ENCODE measurements at places on chromosomes 1 and 21. TPM values are rescaled to one million over a fixed set of nuclear protein-coding genes. Genes with fewer than 3 reads are reported as not detected.
A peak's percentile ranks its signal among the peaks of the same experiment; 100 is the strongest.

- no peak overlapping the region for H3K27ac ChIP-seq
- DNase-seq, result no peak
- peaks cover 55% of the 10 kb centered on the region for H3K27me3 ChIP-seq
These were observed 1.3 kb upstream of the ENAH start for GRCh38 chr1:225654277-225654597.

DNA sequence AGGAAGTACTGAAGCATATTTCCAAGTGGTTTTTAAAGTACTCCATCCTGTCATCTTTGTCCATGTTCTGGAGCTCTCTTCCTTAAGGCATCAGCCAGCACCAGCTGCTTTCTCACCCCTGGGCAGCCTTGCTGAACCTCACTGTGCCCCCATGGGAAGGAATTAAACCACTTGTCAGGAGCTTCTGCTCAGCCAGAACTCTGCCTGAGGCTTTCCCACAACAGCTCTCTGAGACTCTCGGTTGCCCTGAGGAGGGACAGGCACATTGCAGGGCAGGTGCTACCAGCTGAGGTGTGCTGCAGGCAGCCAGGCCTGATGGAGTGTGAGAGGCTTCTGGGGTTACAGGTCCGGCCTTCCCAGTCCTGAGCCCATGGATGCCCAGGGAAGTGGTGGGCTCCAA is 30.9 kb downstream of the FAM163A start:
- H3K27ac ChIP-seq, result no peak overlapping the region
- H3K27me3 ChIP-seq, result peaks cover 3% of the 10 kb centered on the region
- no peaks in the 10 kb centered on the region for H3K4me1 ChIP-seq
- no peaks in the 10 kb centered on the region for H3K36me3 ChIP-seq

Gene TOR1AIP2
- 57.5 TPM for total RNA-seq

- no peaks in the 10 kb centered on the region for H3K36me3 ChIP-seq
- H3K4me1 ChIP-seq, result peaks cover 3% of the 10 kb centered on the region
- no peak for DNase-seq
- H3K27ac ChIP-seq, result no peak overlapping the region
- no peaks in the 10 kb centered on the region for H3K27me3 ChIP-seq
These were observed 249.7 kb downstream of the RHOU start for GRCh38 chr1:228984646-228985631.

Gene PGBD5
- not detected for total RNA-seq

Gene PPIAL4G
- total RNA-seq, result 0.09 TPM

Gene NDC1
- total RNA-seq, result 39.7 TPM

Gene ZNF644
- total RNA-seq, result 57.7 TPM

- no peaks in the 10 kb centered on the region for H3K27me3 ChIP-seq
- H3K4me1 ChIP-seq, result peaks cover 43% of the 10 kb centered on the region
- H3K27ac ChIP-seq, result no peak overlapping the region
- no peak overlapping the region for H3K4me3 ChIP-seq
These were observed 52.1 kb downstream of the CD34 start for GRCh38 chr1:207858806-207859205.

DNA sequence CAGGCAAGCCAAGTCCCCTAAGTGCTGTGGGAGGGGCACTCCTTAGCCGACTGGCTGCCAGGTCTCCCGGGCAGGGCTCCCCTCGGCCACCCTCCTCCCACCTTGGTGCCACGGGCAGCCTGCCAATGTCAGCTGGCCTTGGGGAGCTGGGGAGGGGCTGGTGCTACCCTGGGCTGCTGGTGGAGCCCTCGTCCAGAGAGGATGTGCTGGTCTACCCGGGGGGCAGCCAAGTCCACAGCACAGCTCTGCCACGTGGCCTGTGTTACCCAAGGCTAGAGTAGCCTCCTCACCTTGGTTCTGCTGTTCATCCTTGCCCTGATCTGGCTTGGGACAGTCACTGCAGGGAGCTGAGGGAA is 42.9 kb downstream of the CRYAA start:
- no peak overlapping the region for H3K27ac ChIP-seq
- no peaks in the 10 kb centered on the region for H3K4me1 ChIP-seq
- no peak for DNase-seq
- H3K4me3 ChIP-seq, result no peak overlapping the region
- no peaks in the 10 kb centered on the region for H3K36me3 ChIP-seq
- H3K27me3 ChIP-seq, result no peaks in the 10 kb centered on the region

DNA sequence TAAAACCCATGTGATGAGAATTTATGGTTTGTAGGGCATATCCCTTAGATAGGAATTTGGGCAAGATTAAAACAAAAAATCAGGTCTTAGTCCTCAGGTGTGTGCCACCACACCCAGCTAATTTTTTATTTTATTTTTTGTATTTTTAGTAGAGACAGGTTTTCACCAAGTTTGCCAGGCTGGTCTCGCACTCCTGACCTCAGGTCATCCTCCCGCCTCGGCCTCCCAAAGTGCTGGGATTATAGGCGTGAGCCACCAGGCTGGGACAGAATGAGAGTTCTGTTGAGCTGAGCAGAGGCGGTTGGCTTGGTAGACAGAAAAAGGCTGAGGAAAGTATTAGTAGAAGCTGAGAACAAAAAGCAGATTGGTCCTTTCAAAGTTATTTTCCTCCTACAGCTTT is 43.8 kb upstream of the EDARADD start:
- no peak overlapping the region for H3K27ac ChIP-seq
- H3K36me3 ChIP-seq, result no peaks in the 10 kb centered on the region
- DNase-seq, result no peak
- peaks cover 2% of the 10 kb centered on the region for H3K4me1 ChIP-seq
- H3K4me3 ChIP-seq, result no peak overlapping the region

DNA sequence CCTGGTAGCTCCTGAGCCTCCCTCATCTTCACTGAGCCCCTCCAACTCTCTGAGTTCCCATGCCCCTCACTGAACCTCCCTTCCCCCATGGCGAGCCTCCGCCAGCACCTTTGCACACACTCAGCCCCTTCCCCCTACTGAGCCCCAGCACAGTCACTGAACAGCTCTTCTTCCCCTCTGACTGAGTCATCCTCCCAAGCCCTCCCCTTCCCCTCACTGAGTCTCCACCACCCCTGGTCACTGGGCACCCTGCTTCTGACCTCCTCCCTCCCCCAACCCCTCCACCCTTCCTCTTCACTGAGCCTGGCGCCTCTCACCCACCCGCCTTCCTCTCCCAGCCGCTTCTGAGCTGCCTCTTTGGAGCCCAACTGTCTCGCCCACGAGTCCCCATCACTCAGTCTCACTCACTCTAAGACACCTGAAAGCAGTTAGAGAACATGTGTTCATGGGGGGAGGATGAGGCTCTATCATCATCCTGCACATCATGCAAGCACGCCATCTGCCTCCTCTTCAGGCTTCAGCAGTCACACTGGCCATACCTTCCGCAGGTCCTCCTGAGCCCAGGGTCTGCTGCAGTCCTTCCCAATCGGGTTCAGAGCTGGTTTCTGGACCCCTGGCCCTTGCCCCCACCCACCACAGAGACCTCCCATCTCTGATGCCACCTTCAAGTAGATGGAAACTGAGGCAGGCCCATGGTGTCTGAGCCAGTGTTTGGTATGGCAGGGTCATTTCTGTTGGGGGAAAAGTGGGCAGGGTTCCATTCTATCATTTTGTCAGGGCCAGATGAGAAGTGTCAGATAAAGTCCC is 2.0 kb upstream of the TRNP1 start:
- peaks cover 2% of the 10 kb centered on the region for H3K36me3 ChIP-seq
- DNase-seq, result peak; percentile 58
- H3K27me3 ChIP-seq, result peaks cover 62% of the 10 kb centered on the region
- peaks cover 12% of the 10 kb centered on the region for H3K4me1 ChIP-seq
- peak overlapping the region; percentile 56 for H3K4me3 ChIP-seq
- peak overlapping the region; percentile 17 for H3K27ac ChIP-seq

DNA sequence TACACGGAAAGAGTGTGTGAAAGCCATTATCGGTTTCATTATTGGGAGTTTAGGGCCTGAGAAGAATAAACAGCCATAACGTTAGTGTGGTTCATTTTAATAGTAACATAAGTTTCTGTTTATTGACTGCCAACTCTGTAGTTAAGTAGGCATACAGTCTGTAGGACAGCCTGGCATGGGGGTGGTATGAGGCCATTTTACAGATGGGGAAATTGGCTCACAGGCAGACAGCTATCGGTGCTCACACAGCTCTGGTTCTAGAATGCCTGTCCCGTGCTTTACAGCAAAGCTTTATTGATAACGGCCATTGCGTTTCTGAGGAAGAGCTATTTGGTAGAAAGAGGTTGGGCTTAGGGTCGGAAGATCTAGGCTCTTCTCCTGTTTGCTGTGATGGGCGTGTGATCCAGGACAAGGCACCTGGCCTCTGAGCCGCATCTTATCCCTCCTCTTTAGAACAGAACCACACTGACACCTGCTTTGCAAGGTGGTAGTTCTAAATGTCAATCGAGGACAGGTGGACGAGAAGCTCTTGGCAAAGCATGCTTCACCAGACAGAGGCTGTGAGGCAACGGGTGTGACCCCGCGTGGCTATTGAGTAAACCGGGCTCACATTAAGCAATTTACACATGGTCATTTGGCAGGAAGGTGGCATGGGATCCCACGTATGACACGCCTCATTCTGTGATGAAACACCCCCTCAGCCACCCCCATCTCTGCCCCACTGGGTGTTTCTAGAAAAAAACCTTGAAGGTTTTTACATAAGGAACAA is 14.9 kb downstream of the ETS2 start:
- no peak overlapping the region for H3K4me3 ChIP-seq
- H3K27ac ChIP-seq, result no peak overlapping the region
- peaks cover 85% of the 10 kb centered on the region for H3K36me3 ChIP-seq
- peaks cover 2% of the 10 kb centered on the region for H3K4me1 ChIP-seq
- H3K27me3 ChIP-seq, result no peaks in the 10 kb centered on the region

DNA sequence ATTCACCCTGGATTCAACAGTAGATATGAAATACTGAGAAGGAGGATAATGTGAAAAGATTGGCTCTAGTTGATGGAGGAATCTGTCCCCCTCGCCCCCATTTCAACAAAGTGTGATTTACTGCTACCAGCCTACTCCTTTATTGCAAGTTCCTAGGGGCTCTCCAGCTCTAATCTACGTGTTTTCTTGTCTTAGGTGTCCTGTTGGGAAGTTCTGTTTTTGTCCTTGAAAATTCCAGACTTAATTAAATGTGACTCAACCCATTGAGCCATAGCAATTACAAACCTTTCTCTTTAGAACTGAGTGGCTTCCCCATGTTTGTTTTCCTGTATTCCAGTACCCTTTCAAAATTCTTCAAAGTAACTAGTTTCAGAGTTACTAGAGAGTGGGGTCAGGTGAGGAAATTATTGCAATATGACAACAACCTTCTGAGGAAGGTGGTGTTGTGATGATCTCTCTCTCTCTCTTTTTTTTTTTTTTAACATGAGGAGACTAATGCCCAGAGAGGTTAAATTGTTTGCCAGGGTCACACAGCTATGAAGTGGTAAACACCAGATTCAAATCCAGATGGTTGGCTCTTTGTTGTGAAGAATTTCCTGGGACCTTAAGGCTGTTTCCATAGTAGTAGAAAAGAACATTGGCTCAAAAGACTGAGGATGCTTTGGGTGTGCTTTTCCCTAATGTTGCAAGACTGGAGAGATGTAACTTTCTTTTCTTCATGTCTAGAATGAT is 3.5 kb downstream of the RGL1 start:
- peaks cover 3% of the 10 kb centered on the region for H3K27me3 ChIP-seq
- H3K27ac ChIP-seq, result no peak overlapping the region
- H3K4me1 ChIP-seq, result peaks cover 11% of the 10 kb centered on the region
- no peak overlapping the region for H3K4me3 ChIP-seq

DNA sequence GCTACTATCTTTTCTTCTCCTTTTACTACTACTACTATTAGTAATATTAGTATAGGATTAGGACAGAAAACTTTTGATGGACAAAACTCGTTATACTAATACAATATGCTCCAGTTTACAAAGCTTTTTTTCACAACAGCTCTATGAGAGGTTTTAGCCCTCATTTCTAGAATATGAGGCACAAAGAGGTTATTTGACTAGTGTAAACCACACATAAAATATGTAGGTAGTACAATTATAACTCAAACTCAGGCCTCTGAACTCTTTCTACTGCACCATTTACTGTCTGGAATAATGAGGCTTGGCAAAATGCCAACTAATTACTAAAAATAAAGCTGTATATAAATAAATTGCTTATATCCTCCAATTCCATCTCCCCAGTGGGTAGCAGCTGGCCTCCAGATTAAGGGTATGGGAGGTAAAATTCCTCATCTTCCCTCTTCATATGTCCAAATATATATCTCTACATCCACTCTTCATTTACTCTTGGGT is 99.9 kb downstream of the LYST start:
- H3K36me3 ChIP-seq, result peaks cover 38% of the 10 kb centered on the region
- H3K27ac ChIP-seq, result no peak overlapping the region
- H3K4me1 ChIP-seq, result peaks cover 11% of the 10 kb centered on the region
- no peak overlapping the region for H3K4me3 ChIP-seq
- DNase-seq, result no peak
- no peaks in the 10 kb centered on the region for H3K27me3 ChIP-seq

- no peak overlapping the region for H3K4me3 ChIP-seq
- H3K4me1 ChIP-seq, result peaks cover 8% of the 10 kb centered on the region
- H3K27ac ChIP-seq, result no peak overlapping the region
- H3K36me3 ChIP-seq, result no peaks in the 10 kb centered on the region
- peak; percentile 91 for DNase-seq
These were observed 13.3 kb downstream of the POLR3GL start for GRCh38 chr1:145977486-145978470.

GRCh38 chr1:152410599-152410998 is 3.5 kb downstream of the CRNN start:
- DNase-seq, result peak; percentile 28
- peaks cover 12% of the 10 kb centered on the region for H3K27me3 ChIP-seq
- no peaks in the 10 kb centered on the region for H3K36me3 ChIP-seq

DNA sequence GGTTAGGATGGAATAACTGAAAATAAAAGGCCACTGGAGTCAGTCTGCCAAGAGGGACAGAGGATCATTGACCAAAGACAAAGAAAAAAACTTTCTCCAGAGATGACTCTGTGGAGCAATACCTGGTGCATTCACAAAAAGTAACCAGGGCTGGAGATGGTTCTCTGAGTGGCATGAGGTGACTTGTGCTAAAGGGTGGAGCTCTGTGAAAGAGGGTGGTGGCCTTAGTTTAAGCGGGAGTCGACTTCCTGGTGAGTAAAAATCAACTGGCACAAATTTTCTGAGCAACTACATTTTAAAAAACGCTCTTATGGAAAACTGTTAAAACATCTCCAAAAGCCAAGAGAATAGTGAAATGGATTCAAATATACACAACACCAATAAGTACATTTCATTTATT is 10.0 kb downstream of the NHLH2 start:
- no peak overlapping the region for H3K27ac ChIP-seq
- peaks cover 2% of the 10 kb centered on the region for H3K36me3 ChIP-seq
- H3K4me1 ChIP-seq, result peaks cover 3% of the 10 kb centered on the region
- DNase-seq, result no peak
- H3K27me3 ChIP-seq, result peaks cover 67% of the 10 kb centered on the region

Gene RNF220
- 101 TPM for total RNA-seq

- no peaks in the 10 kb centered on the region for H3K27me3 ChIP-seq
- H3K4me1 ChIP-seq, result no peaks in the 10 kb centered on the region
- H3K4me3 ChIP-seq, result no peak overlapping the region
- H3K27ac ChIP-seq, result no peak overlapping the region
These were observed 628.8 kb upstream of the ADAMTS5 start for GRCh38 chr21:27595716-27596115.

Gene INAVA
- total RNA-seq, result not detected

DNA sequence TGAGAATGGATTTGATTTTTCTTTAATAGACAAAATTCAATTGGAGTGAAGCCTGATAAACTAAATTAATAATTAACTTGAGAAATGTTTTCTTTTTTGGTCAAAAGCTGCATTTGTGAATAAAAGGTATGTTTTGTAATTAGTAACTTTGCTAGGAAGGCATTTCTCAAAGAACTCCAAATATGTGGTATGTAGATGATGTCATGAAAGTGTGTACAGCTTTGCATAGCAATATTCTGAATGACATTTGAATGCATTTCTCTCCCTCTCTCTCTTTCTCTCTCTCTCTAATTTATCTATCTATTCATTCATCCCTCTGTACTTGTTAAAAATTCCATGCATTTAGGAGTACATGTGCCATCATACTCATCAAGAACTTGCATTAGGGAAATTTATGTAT is 109.1 kb upstream of the ADAMTS5 start:
- H3K27me3 ChIP-seq, result no peaks in the 10 kb centered on the region
- no peak overlapping the region for H3K27ac ChIP-seq
- no peak for DNase-seq
- H3K4me1 ChIP-seq, result no peaks in the 10 kb centered on the region
- no peak overlapping the region for H3K4me3 ChIP-seq

Measured in activated CD4-positive, alpha-beta T cell treated with anti-CD3 and anti-CD28 coated beads, Interleukin-2, amount 10 ng/mL, durations not matched to agents 24 days and 14 days (primary cell).